ENCODE measurements at places on chromosomes 16 and 17.

DNA sequence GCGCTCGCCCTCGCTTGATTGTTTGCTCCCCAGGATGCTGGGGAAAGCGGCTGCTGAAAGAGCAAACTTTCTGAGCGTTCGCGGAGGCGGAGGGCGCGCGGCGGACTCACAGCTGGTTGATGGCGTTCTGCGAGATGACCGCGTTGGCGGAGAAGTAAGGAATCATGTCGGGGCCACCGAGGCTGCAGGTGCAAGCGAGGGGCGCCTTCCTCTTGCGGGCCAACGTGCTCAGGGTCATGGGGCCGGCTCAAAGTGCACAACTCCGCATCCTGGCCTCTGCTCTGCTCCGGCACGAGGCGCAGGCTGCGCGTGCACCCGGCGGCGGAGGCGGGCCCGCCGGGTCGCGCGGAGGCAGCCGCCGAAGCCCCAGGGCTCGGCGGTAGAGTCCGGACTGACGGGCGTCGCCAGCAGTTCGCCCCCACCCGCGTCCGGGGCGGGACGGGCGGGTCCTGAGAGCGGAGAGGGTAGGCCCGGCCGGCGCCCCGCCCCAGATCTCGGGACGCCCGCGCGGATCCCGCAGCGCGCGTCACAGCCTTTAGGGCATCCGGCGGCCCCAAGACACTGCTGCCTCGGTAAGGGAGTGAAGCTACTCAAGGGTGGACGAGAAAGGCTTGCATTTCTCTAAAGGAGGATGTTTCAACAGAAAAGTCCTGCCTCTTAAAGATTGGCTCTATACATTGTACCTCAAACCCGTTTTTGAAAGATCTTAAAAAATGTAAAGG is 138.5 kb upstream of the CORO6 start:
- peak; percentile 85 for DNase-seq

GRCh38 chr17:51059781-51060180 is 60.9 kb downstream of the SPAG9 start:
- no peak for DNase-seq

DNA sequence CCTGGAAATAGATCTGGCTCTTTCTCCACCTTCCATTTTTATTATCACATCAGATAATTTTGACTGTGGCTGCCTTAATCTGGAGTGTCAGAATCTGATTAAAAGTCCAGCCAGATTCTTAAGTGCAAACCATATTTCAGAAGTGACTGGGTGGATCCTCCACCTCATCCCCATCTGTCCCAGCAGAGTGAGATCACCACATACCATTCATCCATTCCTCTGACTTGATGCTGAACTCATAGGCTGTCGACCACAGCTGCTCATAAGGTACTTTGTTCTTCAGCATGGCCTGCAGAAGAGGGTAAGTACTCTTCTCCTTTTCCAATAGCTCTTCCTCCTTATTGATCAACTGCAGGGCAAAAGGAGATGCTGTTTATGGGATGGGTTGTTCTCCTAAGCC is 53.5 kb downstream of the DNAH3 start:
- DNase-seq, result no peak

DNA sequence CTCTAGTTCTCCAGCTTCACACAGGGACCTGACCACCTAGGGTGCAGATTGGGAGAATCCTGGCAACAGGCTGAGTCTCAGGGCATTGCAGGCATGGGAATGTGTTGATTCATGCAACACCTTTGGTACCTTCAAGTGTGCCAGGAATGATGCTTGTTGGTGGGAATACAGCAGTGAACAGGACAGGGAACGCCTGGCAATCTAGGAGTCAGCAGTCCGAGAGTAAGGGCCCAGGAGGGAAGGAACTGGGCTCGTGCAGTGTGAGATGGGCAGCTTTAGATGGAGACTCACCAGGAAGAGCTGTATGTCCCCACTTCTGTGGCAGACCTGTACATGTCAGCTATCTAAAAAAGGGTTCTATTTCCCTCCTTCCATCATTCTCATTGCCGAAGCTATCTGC is 12.0 kb upstream of the MRC2 start:
- no peak for DNase-seq

- DNase-seq, result no peak
Observed at GRCh38 chr17:15377200-15377599, 35.8 kb upstream of the TEKT3 start.

DNA sequence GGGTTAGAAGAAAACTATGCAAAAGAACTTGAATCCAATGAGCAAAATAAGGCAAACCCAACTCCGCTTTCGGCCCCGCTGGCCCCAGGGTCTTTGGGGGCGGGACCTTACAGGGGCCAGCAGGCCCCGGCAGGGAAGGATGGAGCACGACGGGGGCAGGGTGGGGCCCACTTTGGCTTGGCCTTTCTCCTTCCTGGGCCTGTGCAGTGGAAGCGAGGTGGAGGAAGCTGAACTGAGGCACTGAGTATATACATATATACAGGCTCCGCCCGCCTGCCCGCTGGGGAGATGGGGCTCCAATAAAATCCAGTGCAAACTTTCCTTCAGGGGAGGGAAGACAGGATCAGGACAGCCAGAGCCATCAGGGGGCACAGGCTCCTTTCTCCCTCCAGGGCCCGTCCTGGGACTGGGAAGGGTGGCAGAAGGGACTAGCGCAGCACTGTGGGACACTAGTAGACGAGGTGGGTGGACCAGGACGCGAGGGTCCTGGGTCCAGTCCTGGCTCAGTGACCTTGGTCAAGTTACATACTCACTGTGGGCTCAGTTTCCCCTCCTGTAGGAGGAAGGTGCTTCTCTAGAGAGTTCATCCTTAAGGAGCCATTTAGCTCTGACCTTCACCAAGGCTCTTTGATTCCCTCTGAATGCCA is 20.9 kb upstream of the MPO start:
- no peak for DNase-seq

GRCh38 chr16:53123747-53124146 is 69.0 kb downstream of the CHD9 start:
- no peak for DNase-seq

DNA sequence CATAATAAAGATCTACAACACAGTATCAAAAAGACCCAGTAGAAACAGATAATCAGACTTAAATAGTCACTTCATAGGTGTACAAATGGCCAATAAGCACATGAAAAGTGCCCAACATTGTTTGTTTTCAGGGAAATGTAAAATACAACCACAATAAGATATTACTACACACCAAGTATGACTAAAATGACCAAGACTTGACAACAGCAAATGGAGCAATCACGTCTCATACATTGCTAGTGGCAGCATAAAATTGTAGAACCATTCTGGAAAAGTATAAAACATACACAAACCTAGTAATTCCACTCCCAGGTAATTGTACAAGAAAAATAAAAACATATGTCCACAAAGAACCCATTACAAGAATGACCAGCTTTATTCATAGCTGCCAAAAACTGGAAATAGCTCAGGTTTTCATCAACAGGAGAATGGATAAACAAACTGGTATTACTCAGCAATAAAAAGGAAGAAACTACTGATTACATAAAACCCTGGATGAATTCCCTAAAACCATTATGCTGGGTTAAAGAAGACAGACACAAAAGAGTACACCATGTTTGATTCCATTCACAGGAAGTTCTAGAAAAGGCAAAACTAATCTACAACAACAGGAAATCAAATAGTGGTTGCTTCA is 85.6 kb downstream of the TTC19 start:
- no peak for DNase-seq

- no peak for DNase-seq
Observed at GRCh38 chr16:81779536-81780320, 637 bp downstream of the PLCG2 start.

DNA sequence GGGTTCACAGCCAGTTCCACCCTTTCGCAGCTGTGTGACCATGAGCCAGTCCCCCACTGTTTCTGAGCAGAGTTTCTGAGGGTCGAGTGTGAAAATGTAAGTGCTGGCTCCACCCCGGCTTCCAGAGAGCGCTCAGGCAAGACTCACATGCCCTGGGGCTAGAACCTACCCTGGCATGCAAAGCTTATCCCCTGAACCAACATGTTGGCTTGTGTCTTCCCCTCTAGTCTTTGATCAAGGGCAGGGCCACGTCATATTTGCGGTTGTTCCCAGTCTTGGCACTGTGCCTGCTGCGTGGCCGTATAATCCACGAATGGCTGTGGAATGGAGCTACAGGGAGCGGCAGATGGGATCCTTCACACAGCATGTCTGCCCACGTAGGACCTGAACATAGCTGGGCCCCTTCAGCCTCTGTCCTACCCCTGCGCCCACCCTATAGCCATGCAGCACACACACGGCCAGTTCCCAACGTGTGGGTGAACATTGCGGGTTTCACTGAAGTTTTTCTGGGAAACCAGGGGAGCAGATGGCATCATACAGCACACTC is 84.8 kb downstream of the MRM1 start:
- no peak for DNase-seq

DNA sequence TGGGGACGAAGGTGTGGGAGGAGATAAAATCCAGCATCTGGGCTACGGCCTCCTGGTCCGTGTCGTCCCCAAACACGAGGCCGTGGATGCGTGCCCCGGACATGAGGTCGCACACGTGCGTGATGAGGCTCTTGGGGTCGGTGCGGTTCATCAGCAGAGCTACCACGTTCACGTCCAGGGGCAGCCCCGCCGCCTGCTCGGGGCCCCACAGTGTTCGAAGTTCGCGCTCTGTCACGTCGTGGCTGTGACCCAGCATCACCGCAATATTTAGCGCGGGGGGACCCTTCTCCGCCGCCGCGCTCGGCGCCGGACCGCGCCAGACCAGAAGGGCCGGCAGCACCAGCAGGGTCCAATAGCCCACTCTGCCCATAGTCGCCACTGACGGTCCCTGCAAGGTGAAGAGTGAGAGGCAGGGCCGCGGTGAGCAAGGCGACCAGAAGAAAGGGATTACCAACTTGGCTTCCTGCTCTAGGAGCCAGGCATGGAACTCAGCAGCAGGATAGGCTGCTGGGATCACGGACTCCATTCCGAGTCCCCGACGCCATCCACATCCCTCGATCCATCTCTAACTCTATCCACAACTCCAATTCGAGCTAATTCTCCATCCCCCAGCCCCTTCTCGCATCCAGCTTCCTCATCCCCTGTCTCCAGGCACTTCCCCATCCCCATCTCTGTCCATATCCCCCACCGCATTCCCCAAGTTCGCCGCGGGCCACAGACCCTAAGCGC is 2.0 kb downstream of the GRIN2A start:
- DNase-seq, result no peak

DNA sequence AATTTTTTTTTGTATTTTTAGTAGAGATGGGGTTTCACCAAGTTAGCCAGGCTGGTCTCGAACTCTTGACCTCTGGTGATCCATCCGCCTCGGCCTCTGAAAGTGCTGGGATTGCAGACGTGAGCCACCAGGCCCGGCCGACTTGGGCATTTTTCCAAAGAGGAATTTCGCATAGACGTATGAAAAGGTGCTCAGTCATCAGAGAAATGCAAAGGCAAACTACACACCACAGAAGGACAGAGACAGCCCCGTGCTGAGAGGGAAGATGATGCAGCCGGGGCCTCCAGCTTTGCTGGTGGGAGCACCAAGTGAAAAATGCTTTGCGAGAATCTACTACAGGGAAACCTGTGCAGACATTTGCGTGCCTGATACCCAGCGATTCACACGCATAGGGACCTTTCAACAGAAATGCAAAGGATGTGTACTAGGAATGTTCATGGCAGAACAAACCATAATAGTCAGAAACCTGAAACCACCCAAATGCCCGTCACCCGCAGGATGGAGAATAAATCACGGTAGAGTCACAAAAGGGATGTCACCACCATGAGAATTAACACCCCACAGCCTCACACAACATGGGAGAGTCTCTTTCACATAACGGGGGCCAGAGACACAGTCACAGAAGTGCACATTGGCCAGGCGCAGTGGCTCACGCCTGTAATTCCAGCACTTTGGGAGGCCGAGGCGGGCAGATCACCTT is 5.2 kb downstream of the RAB40B start:
- no peak for DNase-seq

DNA sequence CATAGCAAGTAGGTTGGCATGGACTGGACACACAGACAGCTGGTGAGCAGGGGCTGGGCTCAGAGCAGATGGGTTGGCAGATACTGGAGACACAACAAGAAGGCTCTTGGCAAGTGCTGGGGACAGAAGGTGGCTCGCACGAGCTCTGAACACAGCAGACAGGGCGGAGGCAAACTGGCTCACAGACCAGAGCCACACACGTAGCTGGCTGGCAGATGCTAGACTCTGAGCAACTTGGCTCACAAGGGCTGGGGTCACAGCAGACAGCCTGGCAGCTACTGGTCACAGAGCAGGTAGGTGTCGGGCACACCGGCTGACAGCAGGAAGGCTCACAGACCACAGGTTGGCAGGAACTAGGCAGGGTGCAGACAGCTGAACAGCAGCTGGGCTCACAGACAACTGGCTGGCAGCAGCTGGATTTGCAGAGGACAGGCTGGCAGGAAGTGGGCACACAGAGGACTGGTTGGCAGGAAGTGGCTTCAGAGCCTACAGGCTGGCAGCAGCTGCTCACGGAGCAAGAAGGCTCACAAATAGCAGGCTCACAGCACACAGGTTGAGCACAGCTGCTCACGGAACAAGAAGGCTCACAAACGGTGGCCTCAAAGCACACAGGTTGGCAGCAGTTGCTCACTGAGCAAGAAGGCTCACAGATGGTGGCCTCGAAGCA is 725 bp downstream of the KRTAP16-1 start:
- no peak for DNase-seq

GRCh38 chr17:49555495-49556222 is 20.0 kb upstream of the NXPH3 start:
- no peak for DNase-seq

DNA sequence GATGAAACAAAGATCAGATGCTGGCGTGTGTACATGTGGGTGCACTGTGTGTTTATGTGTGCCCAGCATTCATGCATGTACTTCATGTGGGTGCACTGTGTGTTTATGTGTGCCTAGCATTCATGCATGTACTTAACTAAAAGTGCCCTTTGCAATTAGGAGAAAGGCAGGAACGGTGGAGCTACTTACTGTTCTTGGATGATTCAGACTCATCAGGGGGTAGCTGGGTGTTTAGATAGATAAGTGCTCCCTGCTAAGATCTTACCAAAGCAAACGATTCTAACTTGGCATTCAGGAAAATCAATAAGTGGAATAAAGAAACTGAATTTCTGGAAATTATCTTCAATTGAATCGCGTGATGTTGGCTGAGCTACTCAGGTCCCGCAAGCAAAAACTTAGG is 8.6 kb upstream of the MYH2 start:
- DNase-seq, result no peak

- DNase-seq, result no peak
Observed at GRCh38 chr17:13576661-13577526, 24.8 kb downstream of the HS3ST3A1 start.

- DNase-seq, result no peak
Observed at GRCh38 chr17:68519911-68520310, 7.7 kb downstream of the PRKAR1A start.

- DNase-seq, result no peak
Observed at GRCh38 chr16:89498839-89499238, 8.5 kb upstream of the ANKRD11 start.

All from HAP-1 (cell line).